Stimulated activated CD8-positive, alpha-beta memory T cell treated with anti-CD3 and anti-CD28 coated beads, Interleukin-7, amount 100 ng/mL, for 48 hours (primary cell): ENCODE measurements at places on chromosomes 3 and 15.

GRCh38 chr3:97899331-97899730, 72.9 kb downstream of the RIOX2 start:
- no peak for DNase-seq

DNA sequence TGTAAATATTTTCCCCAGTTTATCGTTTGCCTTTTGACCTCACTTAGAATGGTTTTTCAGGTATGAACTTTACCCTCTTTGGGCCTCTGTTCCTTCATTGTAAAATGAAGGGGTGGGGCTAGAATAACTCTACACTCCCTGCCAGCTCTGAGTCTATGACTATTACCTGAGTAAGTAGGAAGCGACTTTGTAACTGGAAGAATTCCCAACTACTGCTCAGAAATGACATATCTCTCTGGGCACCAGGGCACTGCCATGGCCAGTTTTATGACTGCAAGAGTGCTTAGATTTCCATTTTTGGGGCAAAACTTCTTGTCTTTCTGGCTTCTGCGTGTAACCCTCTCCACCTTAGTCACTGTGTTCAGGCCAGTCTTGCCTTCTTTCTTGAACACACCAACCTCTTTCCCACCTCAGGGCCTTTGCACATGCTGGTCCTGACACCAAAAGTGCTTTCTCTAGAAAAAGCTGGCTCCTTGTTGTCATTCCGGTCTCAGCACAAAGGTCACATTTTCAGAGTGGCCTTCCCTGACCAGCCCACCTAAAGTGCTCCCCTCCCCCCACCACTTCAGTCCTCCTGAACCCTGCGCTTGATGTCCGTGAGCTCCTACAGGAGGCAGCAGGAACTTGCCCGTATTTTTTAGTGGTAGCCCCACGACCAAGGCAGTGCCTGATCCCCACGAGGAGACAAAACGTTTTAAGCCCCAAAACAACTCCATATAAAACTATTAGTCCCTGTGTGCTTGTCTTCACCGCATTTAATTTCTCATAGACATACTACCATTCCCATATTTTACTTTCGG, 25.6 kb downstream of the CDCP1 start:
- DNase-seq = no peak

GRCh38 chr3:152445212-152445611, 176.5 kb downstream of the MBNL1 start:
- no peak for DNase-seq

DNA sequence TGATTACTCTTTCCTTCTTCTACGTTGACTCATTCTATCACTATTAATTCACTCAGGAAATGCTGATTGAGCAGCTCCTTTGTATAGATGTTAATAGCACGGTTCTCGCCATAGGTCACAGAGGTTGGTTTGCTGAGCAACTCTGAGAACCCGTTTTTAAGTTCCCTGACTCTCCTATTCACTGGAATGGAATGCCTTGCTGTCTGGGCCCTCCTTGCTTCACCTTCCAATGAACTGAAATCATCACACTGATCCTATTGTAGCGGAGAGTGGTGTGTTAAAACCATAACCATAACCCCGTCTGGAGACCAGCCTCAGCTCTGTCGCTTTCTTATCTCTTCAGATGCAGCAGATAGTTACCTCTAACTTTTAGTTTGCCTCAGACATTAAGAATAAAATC, 323.6 kb downstream of the GABRB3 start:
- DNase-seq = no peak

GRCh38 chr3:129228891-129229585, 20.4 kb upstream of the COPG1 start:
- DNase-seq = no peak

GRCh38 chr3:32200490-32200889, 38.0 kb upstream of the CMTM8 start:
- DNase-seq = no peak
